Right forelimb (tissue), 1 donor: ENCODE measurements at places on chromosomes 16 and 17.

GRCh38 chr17:16504984-16505383, 13.0 kb upstream of the LRRC75A start:
- no peak for DNase-seq

GRCh38 chr17:50799582-50799981, 32.3 kb upstream of the ANKRD40CL start:
- DNase-seq: no peak

DNA sequence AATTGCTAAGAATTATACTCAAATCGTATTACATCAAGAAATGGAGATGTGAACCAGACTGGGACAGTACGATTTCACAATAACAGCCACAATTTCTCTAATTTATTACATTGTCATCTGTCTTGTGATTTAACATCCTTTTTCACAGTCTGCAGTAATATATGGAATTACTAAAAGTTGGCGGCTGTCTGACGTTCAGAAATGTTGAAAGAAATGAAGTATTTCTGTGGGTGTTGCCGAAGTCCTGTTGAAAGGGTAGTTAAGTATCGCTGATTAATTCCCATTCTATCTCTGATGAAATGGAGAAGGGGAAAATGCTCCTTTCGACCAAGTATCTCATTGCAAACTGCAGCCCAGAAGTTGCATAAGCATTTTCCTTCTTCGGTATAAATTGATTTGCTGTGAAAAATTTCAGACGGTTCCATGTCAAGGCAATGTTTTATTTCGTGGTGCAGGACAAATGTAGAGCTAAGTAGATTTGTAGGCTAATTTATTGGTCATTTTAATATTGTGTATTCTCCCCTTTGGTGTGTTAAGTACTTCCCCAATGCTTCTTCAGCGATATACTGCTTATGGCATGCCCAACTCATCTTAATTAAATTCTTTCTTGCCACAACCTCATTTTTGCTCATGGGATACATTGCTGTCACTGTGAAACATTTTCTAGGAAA, 775.2 kb upstream of the RBFOX1 start:
- no peak for DNase-seq

DNA sequence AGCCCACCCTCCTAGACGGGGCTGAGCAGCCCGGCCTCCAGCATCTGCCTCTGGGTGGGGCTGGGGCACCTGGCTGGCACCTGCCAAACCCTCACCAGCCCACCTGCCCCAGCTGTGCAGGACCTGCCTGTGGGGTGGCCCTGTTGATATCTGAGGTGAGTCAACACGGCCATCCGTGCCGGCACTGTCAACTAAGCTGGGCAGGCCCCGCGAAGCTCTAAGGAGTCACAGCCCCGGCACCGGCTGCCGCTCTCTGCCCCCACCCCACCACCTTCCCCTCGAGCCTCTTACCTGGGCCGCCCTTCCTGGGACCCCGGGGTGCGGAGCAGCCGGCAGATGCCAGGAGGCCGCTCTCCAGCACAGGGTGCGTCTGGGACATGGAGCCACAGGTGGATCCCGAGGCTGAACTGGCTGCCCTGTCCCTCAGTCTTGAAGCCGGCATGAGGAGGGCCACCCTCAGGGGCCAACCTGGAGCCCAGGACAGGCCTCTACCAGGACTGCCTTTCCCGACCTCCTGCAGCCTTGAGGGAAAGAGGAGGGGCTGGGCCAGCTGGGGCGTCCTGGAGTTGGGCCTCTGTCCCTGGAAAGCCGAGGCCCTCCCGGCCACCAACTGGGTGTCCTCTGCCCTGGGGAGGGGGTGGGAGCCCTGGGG, 515 bp downstream of the CBFA2T3 start:
- no peak for DNase-seq

- no peak for DNase-seq
These were observed 15.0 kb downstream of the SLC7A5 start for GRCh38 chr16:87854053-87854906.

DNA sequence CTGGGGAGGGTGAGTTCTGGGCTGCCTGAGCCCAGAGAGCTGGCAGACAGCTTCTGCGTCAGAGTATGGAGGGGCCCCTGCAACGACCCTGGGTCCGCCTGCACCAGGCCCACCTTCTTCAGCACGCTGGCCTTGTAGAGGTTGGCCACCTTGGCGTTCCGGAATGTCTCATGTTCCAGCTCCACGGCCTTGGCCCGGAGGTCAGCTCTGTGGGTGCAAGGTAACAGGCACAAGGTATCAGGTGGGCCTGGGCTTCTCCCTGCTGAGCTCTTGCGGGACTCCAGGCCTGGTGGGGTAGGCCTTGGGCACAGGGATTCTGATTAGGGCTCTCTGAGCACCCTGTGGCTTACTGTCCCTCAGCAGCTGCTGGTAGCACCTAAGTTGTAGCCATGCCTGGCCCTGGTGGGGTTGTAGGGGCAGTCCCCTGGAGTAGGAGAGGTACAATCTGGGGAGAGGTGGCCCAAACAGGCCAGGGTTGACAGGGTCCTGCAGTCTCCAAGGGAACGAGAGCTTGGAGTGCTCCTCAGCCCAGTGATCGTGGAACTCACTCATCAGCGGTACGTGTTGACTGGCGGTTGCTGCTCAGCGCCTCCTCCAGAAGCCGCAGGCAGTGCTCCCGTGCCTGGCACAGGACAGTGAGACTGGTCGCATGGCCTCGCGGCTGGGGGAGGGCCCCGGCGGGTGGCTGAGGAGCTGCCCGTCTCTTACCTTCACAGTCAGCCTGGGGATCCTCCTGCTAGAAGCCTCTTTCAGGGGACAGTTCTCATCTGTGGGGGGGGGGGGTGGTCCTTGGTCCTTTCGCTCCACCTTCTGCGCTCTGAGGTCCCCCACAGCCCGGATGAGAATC, 2.9 kb upstream of the SMIM5 start:
- no peak for DNase-seq

GRCh38 chr17:82342361-82343079, 9.0 kb upstream of the SECTM1 start:
- no peak for DNase-seq

GRCh38 chr16:20333120-20333519, 5.8 kb upstream of the GP2 start:
- no peak for DNase-seq

GRCh38 chr16:2687531-2688308, 5.4 kb downstream of the KCTD5 start:
- DNase-seq: no peak

- DNase-seq: no peak
These were observed 12.7 kb upstream of the HASPIN start for GRCh38 chr17:3710951-3711383.

DNA sequence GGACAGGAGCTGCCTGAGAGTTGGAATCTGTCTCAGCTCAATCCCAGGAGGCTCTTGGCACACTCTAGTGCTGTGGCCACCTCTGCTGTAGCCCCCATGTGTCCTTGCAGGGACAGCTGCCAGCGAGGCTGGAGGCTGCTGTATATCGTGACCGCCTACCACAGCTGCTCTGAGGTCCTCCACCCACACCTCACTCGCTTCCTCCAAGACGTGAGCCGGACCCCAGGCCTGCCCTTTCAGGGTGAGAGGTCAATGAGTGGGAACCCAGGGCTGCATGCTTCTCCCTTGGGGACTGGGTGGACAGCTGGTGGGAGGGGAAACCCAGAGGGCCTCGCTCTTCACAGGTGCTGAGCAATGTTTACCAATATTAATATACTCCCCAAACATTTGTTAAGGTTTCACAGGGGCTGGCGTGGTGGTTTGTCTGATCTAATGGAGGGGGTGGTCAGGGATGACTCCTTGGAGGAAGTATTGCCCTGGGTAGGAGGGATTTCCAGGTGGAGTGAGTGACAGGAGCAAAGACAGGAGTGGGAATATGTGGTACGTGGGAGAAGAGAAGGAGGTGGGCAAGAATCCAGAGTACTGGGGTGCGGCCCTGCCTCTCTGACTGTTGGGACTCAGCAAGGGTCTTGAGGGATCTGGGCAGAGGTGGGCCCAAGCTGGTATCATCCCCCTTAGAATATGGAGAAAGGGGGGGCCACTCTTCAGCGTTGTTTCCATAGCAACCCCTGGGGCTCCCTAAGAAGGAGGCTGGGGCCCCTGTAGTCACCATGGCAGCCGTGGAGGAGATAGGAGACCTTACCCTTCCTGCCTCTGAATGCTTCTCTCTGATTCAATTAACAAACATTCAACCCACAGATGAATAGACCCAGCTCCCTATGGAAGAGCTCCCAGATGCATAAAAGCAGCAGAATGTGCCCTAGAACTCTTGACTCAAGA, 22.2 kb upstream of the ALKBH5 start:
- DNase-seq: no peak

DNA sequence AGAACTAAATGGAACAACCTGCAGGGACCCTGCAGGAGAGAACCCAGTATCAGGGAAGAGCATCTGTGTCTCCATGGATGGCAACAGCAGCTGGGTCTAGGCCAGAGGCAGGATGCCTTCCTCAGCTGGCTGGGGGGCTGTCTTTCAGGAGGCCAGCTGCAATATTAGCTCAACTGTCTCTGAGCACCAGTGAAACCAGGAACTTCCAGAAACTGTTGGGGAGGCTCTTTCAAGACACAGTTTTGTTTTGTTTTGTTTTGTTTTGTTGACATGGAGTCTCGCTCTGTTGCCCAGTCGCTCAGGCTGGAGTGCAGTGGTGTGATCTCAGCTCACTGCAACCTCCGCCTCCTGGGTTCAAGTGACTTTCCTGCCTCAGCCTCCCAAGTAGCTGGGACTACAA, 7.6 kb downstream of the GPR142 start:
- no peak for DNase-seq
